Stimulated activated CD8-positive, alpha-beta memory T cell treated with anti-CD3 and anti-CD28 coated beads, Interleukin-7, amount 100 ng/mL, for 1 hour (primary cell): ENCODE measurements at places on chromosomes 2 and 18.

- DNase-seq = no peak
These were observed 24.5 kb downstream of the MRPL30 start for GRCh38 chr2:99205491-99205890.

- no peak for DNase-seq
These were observed 383.3 kb downstream of the RBM43 start for GRCh38 chr2:150878356-150878755.

GRCh38 chr2:178584666-178585065, 104.4 kb downstream of the PLEKHA3 start:
- no peak for DNase-seq

GRCh38 chr2:224284134-224284946, 117.6 kb downstream of the FAM124B start:
- no peak for DNase-seq

GRCh38 chr2:53445383-53446070, 322.1 kb upstream of the CHAC2 start:
- DNase-seq = no peak

GRCh38 chr2:191611614-191612013, 66.3 kb upstream of the NABP1 start:
- no peak for DNase-seq
